GM20000 (cell line): ENCODE measurements at places on chromosomes 16 and 17.

DNA sequence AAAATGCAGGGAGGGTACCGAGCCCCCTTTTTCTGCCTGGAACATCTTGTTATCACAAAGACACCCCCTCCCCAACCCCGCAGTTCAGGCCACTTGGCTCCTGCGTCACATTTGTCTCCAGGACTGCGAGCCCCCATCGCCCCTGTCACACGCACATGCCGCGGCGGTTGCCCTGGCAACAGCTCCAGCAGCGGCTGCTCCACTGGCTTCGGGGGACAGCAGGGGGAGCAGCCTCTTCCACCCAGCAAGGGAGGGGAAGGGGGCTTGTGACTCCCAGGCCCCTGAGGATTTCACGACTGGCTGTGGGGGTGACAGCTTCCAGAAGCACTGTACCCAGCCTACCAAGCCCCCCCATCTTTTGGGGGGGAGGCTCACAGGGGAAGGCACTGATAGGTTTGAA, 2.6 kb downstream of the BAIAP3 start:
- no peak for DNase-seq

DNA sequence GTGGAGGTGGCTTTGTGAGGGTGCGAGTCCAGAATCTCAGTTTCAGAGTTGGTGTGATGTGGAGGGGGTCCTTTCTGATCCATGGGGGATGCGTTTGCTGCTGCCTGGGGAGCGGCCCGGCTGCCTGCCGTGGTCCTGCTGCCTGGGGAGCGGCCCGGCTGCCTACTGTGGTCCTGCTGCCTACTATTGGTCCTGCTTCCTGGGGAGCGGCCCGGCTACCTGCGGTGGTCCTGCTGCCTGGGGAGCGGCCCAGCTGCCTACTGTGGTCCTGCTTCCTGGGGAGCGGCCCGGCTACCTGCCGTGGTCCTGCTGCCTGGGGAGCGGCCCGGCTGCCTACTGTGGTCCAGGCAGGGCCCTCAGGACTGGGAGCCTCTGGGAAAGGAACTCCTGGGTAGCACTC, 61.5 kb upstream of the ZNF750 start:
- no peak for DNase-seq

DNA sequence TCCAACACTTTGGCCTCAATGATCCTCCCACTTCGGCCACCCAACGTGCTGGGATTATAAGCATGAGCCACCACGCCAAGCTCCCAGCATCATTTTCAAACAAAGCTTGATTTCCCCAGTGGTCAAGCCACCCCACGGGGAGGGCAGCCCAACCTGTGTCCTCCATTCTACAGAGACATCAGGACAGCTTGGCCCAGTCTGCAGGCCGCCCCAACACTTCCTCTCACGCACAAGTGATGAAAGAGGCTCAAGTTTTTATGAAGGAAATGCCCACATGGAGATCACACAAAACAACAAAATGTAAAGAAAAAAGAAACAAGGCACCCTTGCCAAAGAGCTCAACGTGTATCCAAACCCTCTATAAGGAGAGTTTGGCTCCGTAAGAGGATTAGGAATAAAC, 112.4 kb downstream of the XYLT1 start:
- no peak for DNase-seq

DNA sequence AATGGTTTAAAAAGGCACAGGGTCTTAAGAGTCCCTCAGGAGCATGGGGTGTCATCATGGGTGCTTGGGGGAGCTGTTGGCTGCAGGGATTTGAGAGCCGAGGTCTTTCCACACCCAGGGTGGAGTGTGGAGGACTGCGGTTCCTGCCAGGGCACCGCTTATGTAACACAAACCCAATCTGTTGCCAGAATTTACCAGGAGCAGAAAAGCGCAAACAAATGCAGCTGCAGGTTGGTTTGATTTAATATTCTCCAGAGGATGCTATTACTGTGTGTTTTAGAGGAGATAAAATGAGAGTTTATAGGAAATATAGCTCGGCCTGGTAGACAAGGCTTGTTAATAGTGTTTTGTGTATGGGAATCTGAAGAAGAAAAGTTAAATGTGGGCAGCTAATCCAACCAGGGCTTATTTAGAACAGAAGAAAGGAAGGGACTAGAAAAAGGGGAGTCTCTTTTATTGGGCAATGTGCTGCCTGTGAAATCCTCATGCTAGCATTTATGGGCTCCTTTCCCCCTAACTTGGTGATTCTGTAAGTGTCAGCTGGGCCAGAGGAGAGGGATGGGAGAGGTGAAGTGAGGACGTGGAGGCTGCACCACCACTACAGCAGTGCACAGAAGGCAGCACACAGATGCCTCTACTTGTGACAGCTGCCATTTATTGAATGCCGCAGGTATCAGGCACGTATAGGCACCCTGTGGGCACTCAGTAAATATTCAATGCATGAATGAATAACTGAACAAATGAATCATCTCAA, 174.7 kb downstream of the KATNIP start:
- DNase-seq, result no peak

- DNase-seq, result no peak
These were observed 11.0 kb downstream of the EFTUD2 start for GRCh38 chr17:44887971-44888954.

DNA sequence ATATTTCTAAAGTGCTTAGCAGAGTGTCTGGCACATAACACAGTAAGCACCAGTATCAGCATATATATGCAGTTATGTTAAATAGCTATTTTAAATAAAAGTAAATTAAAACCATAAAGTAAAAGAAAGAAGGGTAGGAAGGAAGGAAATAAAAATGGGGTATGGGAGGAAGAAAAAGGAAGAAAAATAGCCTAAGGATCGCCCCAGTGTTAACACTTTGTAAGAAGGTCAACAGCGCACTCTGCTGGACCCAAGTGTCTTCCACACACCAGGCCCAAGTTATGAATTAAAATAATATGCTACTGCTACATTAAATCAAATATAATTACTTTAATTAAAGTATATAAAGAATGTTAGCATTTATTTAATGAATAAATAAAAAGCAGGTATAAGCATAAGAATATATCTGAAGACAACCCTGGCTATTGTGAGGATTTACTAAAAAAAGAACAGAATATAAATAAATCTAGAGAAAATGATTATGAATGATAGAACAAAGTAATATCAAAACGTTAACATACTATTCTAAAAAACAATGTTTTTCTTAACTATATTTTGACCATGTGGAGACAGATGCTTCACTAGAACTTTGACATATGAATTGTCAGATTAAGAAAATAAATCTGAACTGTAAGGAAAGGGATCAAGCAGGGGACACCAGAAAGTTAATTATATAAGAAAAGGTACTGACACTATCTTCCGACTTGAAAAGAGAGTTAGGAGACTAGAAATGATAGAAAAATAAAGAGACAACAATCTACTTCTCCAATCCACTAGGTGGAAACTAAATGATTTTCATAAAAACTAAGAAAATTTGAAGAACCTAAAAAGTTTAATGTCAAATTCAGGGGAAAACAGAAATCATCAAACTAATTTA, 25.9 kb downstream of the BRIP1 start:
- peak; percentile 32 for DNase-seq

- DNase-seq, result peak; percentile 49
These were observed 45.4 kb downstream of the WSB1 start for GRCh38 chr17:27339198-27339835.

DNA sequence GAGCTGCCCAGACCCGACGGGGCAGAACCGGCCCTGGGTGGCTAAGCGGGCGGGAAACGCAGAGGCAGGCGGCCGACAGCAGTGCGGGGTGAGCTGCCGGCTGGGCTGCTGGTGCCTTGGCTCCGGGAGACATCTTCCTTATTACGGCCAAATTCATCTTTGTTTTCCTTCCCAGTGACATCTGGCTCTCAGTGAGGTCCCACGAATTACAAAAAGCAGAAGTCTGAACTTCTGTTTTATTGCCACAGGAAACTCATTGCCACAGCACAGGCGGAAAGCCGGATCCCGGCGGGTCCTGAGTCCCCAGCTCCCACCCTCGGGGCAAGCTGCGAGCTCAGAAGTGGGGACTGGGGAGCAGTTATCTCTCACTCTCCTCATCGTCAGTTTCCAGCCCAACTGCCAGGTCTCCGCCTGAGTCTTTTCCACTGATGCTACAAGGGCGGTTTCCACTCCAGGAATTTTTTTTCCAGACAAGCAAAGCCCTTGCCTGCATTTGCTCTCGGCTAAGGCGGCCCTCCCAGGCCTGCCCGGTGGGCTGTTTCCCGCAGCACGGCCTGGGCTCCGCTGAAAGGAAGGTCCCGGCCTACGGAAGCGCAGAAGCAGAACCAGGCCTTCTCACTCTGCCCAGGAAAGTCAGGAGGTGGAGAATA, 40.3 kb downstream of the CBFA2T3 start:
- DNase-seq, result peak; percentile 64

- DNase-seq, result no peak
These were observed 1.3 kb downstream of the PRPSAP2 start for GRCh38 chr17:18859256-18859655.

GRCh38 chr17:2106308-2106955, 51.5 kb downstream of the HIC1 start:
- no peak for DNase-seq

DNA sequence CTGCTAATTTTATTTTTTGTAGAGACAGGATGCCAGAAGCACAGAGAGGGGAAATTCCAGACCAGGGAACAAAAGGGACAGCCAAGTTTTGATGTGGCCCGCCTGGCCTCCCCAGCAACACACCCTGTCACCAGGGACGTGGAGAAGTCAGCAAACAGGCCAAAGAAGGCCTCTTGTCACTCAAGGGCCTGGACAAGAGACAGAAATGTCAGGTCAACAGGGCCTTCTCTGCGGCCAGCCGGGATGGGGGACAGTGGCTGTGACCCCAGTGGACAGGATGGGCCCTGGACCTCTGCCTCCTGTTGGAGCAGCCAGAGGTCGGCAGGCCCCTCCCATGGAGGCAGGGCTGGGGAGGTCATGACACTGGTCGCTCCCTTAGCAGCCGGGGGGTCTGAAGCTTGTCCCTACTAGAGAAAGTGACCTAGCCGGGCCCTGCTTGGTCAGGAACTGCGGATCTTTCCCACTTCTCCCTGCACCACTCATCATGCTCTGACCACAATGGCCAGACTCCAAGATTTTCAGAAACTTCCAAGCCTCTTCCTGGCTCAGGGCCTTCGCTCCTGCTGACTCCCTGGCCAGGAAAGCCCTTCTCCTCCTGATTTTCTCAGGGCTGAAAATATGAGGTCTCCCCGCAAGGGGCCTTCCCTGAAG, 9.2 kb upstream of the TVP23A start:
- DNase-seq, result no peak

- no peak for DNase-seq
These were observed 51.2 kb upstream of the DHX40 start for GRCh38 chr17:59513934-59514841.

GRCh38 chr16:85515830-85516397, 97.2 kb upstream of the GSE1 start:
- DNase-seq, result no peak

DNA sequence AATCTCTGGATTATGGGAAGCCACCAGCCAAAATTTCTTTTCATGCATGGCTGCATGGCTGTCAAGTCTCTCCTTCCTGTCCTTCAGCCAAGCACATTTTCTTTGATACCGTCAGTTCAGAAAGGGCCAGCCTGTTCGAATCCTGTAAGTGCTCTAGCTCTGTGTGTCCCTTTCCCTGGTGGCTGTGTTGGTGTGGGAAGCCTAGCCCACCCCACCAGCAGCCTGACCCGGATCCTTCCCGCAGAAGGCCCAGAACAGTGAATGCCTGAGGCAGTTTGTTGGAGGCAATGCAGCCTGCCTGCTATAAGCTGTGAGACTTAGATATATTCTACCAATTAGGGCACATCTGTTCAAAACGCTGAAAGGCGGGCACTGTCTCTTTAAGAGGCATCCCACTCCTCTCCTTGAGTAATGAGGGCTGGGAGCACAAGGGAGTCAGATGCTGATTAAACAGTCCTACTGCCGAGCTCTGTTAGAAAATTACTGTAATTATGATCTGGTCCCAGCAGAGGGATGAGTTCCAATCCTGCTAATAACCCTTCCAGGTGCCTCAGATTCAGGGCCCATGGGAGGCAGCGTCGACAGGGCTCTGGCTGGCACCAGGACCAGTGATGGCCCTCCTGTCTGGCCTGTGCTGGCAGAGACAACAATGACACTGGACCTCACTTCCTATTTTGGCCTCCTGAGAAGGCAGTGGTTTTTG, 18.4 kb downstream of the SNX11 start:
- DNase-seq, result no peak

DNA sequence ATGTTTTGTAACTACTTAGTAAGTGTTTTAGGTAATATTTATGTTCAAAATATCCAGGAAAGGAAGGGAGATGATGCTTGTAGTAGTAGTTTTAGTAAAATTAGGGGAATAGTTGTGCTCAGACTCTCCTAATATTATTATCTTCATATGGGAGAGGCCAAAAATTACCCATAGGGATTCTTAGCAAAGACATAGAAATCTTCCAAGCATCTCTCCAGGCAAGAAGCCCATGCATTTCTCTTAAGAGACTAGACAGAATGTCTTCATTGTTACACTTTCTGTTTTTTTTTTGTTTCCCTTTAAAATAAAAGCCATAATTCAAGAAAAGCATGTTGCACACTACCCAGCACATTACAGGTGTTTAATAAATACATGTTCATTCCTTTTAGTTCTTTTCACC, 180.6 kb downstream of the CYB561 start:
- DNase-seq, result no peak

DNA sequence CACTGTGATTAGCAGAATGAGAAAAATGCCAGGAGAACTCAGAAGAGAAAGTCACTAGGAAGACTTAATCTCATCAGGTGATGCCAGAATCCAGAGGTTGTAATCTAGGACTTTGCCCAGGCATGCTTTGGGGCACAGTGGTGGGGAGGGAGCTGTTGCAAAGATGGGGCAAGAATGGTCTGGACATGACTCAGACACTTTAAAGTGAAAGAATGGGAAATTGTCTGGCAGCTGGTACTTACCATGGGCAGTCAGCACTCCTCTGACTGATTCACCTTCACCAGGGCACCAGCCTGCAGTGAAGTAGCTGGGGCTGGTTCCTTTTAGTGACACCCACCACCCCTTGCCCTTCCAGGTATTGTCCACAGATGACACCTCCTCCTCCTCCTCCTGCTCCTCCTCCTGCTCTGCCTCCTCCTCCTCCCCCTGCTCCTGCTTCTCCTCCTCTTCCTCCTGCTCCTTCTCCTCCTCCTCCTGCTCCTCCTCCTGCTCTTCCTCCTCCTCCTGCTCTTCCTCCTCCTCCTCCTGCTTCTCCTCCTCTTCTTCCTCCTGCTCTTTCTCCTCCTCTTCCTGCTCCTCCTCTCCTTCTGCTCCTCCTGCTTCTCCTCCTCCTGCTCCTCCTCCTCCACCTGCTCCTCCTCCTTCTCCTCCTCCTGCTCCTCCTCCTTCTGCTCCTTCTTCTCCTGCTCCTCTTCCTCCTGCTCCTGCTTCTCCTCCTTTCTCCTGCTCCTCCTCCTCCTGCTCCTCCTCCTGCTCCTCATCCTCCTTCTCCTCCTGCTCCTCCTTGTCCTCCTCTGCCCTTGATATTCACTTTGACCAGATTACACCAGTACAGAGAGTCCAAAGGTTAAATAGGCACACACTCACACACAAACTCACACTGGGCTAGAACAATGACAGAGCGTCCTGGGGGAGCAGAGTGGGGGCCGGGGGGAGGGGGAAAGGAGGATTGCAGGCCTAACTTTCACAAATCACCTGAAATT, at the start of gene CHD9NB:
Gene CHD9NB (minus strand): TSS at position 379 of the 983 bp plus-strand sequence. CDS start 8,739 bp downstream, outside the sequence.
- DNase-seq, result peak; percentile 49

DNA sequence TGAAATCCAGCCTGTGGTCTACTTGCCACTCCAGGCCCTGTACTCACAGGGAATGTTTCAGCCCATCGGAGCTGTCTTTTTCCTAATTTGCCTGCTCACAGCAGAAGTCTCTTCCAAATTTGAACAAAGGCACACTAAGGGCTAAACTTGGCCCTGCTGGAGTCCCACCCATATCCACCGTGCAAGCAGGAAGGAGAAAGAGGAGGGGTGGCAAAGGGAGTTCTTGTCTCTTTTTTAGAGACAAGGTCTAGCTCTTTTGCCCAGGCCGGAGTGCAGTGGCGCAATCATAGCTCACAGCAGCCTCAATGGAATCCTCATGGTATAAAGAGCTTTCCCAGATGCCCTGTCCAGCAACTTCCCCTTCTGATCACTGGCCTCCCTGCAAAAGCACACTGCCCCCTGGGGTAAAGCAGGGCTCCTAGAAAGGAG, 2.7 kb upstream of the PRM1 start:
- DNase-seq, result no peak
